Kidney tubule cell (primary cell): ENCODE measurements at places on chromosomes 6 and 20.

DNA sequence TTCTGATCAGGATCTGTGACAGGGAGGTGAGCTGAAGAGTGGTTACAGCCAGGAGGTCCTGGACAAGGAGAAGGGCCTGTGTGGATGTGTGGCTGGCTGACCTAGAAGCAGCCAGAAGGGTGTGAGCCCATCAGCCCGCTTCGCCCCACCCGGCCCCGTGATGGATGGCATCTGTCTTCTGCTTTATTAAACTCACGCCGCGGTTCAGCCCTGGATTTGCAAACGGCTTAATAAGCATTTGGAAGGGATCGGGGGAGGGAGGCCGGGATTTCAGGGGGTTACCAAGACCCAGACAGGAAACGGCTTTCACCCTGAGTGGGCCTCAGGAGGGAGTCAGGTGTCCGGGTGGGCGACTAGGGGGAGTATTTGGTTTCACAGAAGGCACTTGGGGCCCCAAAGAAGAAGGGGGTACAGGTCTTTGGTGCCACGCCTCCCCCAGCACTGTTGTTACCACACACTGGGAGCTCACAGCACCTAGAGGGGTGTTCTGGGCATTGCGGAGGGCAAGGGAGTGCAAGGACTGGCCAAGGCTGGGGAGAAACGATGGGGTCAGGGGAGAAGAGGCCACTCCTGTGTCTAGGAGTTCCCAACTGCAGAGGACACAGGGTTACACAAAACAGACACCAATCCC lies 53.8 kb upstream of the FOXP4 start:
- no peak for DNase-seq

DNA sequence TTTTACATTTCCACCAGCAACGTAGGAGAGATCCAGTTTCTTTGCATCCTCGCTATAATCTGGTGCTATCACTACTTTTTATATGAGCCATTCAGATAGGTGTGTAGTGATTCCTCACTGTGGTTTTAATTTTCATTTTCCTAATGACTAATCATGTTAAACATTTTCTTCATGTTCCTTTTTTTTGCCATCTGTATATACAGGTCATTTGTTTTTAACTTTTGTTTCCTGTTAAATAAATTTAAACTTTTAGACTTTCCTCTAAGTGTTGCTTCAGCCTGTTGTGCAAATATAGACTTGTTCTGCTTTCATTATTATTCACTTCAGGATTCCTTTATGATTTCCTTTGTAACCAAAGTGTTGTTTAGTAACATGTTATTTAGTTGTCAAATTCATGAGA lies 697.4 kb downstream of the PTPRT start:
- no peak for DNase-seq

- no peak for DNase-seq
These were observed 240.3 kb downstream of the TPBG start for GRCh38 chr6:82603871-82604270.

- peak; percentile 28 for DNase-seq
These were observed 4.4 kb downstream of the ANKRD60 start for GRCh38 chr20:58224097-58224496.

DNA sequence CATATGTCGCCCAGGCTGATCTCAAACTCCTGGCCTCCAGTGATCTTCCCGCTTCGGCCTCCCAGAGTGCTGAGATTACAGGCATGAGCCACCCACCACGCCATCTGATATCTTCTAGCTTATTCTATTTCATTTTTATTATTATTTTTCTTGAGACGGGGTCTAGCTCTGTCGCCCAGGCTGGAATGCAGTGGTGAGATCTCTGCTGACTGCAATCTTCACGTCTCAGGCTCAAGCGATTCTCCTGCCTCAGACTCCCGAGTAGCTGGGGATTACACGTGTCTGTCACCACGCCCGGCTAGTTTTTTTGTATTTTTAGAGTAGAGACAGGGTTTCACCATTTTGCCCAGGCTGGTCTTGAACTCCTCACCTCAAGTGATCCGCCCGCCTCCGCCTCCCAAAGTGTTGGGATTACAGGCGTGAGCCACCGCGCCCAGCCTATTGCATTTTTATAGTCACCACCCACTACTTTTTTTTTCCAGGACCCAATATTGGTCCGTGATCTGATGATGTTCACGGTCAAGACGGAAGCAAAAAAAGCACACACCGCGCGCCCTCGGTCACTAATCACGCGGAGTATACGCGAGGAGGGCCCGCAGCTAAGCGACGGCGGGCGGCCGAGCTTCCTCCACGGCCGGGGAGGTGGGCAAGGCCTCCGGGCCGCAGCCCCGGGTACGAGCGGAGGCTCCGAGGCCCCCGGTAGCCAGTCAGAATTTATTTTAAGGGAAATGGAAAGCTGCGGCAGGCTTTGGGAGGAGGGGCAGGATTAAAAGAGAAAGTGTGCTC lies 1.1 kb upstream of the LSM14B start:
- no peak for DNase-seq

DNA sequence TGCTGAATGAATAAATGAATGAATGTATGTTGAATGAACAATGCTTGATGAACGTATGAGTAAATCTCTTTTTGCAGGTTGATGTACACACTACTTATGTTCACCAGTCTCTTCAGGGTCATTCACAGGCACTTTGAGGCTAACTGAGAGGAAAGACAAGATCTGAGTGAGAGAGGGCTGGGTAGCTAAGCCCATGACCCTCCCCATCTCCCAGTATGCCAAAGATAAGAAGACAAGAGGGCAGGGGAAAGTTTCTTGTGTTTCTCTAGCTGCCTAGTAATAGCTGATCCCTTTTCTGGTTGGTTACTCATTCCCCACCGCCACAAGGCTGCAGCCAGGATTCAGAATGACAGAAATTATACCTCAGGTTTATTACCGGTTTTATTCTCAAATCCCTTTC lies 90.7 kb downstream of the CEP57L1 start:
- no peak for DNase-seq

DNA sequence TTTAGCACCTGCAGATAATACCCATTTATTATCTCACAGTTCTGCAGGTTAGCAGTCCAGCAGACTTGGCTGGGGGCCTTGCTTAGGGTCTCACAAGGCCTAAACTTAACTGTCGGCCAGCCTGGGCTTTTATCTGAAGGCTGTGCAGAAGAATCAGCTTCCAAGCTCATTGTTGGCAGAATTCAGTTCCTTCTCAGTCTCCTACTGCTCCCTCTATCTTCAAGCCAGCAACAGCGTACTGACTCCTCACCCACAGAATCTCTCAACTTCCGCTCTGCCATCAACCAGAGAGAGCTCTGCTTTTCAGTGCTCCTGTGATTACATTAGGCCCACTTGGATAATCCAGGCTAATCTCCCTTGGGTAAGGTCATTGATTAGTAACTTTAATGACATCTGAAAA lies 30.2 kb upstream of the NHSL1 start:
- no peak for DNase-seq

DNA sequence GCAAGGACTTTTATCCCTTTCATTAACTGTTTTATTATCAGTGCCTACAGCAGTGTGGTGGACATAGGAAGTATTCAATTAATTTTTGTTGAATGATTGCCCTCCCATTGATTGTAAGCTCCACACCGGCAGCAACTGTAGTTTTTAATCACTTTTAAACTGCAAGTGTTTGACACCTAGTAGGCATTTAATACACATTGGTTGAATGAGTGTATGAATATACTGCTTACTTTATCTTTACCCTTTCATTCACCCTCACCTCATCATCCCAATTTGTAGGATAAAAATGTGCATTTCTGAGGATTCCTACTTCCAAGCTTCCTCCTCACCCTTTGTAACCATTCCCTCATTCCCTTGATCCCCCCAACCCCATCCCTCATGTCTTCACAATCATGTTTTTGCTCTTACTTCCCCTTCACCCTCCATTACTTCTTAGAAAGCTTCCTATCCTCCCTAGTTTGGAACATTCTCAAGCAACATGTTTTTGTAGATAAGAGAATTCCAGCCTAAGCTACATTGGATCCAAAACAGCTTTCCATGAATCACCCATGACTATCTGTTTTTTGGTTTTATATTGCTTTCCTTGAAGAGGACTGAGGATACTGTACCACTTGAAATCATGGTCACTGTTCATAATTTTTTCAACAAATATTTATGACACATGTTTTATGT lies 955 bp upstream of the SLC26A8 start:
- DNase-seq: no peak

DNA sequence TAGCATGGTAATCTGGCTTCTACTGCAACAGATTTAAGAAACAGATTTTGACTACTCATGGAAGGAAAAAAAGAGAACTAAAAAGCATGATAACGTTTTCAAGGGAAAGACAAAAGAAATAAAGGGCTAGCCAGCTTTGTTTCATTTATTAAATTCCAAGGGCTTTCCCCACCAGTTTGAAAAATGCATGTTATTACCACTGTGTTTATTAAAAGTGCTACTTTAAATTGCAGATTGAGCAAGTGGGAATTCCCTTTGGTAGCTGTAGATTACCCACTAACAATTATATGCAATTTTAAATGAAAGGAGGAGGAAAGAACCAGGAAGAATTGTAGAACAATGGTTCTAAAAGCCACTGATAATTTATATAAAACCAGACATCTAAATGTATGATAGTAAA lies 40.6 kb upstream of the NHSL1 start:
- no peak for DNase-seq

- no peak for DNase-seq
These were observed 17.9 kb downstream of the SLC2A12 start for GRCh38 chr6:134034478-134034877.
